Sigmoid colon (tissue), 7 donors: ENCODE measurements at places on chromosomes 7 and 10.
A peak's percentile ranks its signal among the peaks of the same experiment; 100 is the strongest.

- DNase-seq = no peak
Observed at GRCh38 chr7:67788669-67789068, 792.0 kb downstream of the TYW1 start.

GRCh38 chr10:80472234-80473095 is 18.4 kb downstream of the TSPAN14 start:
- DNase-seq = no peak

DNA sequence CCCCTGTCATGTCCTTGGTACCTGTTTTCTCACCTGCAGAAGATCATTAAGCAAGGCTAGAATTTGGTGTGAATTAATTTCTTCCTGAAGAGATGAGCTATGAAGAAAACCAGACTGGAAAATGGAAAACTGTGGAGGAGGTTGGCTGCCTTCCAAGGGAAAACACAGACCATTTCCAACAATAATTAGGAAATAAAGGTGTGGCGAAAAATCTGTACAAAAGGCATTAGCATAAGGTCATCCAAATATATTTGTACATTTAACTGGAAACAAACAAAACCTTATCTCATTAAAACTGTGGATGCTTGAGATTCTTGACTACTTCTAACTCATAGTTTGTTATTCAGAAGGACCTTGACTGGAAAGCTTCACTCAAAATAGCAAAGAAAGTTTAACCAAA is 1.7 kb downstream of the STN1 start:
- DNase-seq = no peak

- DNase-seq = no peak
Observed at GRCh38 chr7:29641651-29642050, 78.0 kb downstream of the PRR15 start.

GRCh38 chr10:43754569-43755260 is 106.0 kb upstream of the ZNF32 start:
- DNase-seq = no peak

DNA sequence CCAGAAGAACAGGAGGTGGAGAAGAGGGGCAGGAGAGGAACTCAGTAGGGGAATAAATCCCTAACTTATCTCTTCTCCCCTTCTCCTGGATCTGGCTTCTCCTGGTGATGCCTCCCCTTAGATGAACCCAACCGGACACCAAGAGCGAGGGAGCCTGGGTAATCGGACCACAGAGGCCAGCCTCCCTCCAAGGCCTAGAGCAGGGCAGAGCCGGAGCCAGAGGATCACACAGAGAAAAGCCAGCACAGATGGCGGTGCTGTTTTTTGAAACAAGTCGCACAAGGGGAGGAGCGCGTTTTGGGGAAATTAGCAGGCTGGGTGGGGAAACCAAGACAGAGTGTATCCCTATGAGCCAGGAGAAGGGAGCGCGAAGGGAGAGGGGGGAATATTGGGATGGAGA is 4.9 kb upstream of the SRRM3 start:
- DNase-seq = no peak

DNA sequence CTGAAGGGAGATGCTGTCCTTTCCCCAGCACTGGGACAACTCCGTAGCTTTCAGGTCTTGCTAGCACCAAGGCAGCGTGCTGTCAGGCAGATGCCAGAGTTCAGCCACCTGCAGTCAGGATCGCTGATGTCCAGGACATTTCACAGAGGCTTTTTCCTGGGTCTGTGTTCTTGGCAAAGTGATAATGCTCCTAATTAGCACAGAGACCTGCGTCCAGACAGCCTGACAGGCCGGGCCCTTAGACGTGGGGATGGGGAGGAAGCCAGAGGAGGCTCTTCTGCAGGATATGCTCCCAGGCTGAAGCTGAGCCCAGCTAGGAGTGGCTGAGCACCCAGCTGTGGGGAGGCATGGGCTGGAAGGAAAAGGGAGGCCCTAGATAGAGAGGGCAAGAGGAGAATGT is 82.5 kb upstream of the TBX20 start:
- DNase-seq = no peak

GRCh38 chr7:135525426-135525825 is 15.5 kb upstream of the CNOT4 start:
- DNase-seq = no peak

DNA sequence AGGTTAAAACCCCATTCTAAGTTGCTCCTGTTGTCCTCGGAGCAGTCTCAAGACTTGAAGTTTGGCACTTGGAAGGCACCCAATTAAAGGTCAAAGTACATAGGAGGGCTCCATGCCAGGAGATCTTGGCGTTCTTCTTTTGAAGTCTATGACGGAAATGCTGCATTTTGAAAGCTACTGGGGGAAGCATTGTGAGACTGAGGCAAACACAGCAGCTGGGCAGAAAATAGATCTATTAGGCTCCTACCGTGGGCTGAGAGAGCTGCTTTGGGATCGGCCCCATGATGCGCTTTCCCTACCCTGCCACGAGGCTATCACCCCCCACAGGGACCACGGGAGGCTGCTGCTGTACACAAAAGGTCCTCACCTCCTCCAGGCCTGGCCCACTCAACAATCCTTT is 20.0 kb downstream of the KIAA1549 start:
- no peak for DNase-seq

GRCh38 chr10:43892062-43892770 is 243.5 kb upstream of the ZNF32 start:
- no peak for DNase-seq

GRCh38 chr7:122764020-122764419 is 61.3 kb upstream of the RNF148 start:
- DNase-seq = no peak

DNA sequence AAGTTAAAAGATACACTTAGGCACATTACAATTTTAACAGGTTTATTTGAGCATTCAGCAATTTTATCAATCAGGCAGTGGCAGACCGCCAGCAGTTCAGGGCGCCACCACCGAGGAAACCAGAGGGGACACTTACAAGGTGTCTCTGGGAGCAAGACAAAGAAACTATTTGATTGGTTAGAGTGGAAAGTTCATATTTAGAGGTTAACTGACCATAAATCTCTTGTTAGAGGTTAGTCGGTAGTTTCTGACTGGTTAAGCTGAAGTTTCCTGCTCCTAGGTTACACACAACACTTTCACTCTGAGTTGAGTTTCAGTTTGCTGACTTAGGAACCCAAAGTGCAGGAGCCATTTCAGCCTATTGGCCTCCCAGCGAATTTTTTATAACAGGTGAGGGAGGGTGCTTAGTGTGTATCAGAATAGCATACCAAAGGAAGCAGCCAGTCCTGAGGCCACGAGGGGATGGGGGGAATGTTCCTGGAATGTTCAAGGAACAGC is 10.8 kb upstream of the PVRIG start:
- DNase-seq = no peak

DNA sequence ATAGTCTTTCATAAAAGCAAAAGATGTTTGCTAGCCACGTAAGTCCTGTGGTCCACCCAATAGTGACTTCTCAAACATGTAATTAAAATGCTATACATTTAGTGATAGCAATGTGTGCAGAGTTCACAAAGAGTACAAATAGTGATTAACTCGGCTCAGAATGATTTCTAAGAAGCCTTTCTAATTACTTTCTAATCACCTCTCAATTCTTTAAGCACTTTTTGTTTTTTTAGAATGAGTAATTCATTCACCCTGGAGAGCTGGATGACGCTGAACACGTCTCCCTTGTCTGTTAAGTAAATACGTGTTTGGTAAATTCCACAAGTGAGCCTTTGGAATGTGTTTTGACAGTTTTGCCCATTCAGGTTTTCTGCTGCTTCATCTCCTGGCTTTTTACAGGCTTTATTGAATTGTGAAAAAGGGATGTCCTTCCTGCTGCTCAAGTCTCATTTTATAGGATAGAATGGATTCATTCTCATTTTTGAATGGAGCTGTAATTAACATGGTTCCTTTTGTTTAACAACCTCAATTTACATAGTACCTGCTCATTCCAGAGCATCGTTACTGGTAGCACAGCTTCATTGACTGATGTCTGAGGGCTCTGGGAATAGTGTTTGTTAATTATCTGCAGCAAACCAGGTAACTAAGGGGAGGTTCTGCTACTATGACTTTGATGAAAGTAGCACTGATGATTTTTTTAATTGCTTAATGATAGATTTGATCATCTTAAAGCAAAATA is 212.1 kb downstream of the VTI1A start:
- DNase-seq = no peak

GRCh38 chr10:84156768-84157167 is 16.8 kb upstream of the GPR15LG start:
- no peak for DNase-seq

GRCh38 chr10:70551971-70552422 is 50.5 kb downstream of the PRF1 start:
- DNase-seq = peak; percentile 80

DNA sequence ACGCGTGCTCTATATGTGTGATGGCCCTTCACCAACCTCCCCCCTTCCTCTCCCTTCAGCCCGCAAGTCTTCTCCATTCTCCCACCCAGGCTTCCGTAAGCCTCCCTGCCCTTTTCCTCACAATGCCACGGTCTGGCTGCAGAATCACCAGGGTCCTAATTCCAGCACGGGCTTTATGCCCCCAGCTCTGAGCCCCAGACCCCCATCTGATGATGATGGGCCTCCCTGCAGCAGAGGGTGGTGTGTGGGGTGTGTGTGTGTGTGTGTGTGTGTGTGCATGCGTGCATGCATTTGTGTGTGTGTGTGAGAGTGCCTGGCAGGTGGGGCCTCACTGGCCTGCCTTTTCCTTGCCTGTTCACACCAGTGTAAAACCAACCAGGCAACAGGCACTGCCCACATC is 109.9 kb downstream of the OAT start:
- DNase-seq = peak; percentile 36

- DNase-seq = no peak
Observed at GRCh38 chr7:82359426-82359825, 84.2 kb downstream of the CACNA2D1 start.

DNA sequence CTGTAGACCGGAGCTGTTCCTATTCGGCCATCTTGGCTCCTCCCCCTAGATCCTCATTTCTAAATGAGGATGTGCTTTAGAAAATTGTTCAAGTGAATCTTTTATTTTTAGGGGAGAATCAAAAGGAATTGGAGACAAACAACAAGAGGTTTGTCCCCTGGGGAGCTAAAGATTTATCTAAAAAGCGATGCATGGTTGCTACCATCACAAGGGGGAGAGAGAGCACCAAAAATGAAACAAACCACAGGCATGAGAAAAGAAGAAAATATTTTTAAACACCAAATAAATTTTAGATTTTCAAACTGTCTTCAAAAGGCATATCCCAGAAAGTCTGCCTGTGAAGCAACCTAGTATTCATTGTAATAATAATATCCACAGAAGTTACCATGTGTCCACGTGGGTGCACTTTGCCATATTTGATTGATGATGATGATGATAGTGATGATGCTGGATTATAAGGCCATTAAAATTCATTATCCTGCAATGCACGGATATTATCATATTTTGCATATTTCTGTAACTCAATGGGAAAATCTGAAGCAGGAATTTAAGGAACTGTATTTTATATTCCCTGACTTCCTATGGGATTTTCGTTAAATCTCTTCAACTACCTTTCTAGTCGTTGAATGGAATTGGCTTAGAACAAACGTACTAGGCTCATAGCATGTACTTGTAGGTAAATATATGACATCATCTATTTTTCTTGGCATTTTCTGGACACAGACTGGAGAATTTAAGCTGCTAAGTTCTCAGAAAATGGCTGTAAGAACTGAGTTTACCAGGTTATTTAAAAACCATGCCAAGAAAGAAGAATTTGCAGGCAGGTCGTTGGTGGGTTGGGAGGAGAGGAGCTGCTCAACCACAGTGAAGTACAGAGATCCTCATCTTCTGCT is 171.6 kb downstream of the WDR37 start:
- DNase-seq = no peak

- no peak for DNase-seq
Observed at GRCh38 chr10:84095811-84096497, 43.4 kb upstream of the GHITM start.
